ENCODE measurements at places on chromosomes 16 and 17.

- DNase-seq: no peak
Measured at GRCh38 chr16:8923199-8923598, 40.5 kb downstream of the USP7 start.

- DNase-seq: no peak
Measured at GRCh38 chr17:69870751-69871199, 204.2 kb upstream of the KCNJ16 start.

DNA sequence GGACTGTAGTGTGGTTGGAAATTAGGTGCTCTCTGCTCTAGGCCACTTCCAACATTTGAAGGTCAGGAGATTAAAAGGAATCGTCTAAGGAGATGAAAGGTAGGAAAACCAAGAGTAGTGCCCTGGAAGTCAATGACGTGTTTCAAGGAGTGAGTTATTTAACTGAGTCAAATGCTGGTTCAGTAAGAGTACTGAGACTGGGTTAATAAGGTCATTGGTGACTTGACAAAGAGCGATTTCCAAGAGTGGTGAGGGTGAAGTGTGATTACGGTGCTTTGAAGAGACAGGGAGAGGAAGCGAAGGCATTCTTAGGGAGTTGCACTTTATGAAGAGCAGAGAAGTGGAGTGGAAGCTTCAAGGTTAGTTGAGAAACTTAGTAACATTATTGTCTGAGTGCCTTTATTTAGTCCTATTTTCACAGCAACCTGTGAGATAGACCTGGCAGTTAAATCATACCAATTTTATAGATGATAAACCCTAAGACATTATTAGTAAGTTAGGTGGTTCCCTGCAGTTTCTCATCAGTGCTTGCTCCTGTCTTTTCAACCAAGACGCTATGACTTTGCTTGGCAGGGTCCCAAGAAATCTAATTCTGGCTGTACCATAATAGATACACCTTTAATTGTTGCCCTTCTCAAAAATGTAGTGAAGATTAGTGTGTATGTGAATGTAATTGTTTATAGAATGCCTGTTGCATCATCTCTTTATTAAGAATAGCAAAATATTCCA lies 5.9 kb downstream of the ZNF207 start:
- no peak for DNase-seq

DNA sequence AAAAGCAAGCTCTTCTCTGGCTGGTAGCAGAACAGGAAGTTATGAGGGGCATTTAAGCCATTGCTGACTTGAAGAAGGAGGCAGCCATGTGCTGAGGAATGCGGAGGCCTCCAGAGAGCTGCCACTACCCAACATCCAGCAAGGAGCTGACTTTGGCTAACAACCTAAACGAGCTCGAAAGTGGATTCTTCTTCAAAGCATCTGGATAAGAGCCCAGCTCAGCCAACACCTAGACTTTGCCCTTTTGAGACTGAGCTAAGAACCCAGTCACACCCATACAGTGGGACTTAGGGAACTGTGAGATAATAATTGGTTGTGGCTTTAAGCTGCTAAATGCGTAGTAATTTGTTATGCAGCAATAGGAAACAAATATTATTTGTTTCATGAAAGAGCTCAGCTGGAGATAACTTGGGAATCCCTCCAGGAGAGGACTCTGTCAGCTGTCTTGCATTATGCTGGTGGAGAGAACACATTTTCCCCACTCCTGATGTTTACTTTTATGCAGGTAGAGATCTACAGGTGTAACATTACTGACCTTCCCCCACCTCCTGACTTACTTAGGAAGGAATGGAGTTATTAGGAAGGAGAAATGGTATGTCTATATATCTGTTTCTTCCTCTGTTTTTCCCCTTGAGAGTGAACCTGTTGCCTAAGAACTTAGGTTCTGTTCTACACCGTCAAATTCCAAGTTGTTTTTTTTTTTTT lies 52.7 kb upstream of the ZNF629 start:
- DNase-seq: no peak

DNA sequence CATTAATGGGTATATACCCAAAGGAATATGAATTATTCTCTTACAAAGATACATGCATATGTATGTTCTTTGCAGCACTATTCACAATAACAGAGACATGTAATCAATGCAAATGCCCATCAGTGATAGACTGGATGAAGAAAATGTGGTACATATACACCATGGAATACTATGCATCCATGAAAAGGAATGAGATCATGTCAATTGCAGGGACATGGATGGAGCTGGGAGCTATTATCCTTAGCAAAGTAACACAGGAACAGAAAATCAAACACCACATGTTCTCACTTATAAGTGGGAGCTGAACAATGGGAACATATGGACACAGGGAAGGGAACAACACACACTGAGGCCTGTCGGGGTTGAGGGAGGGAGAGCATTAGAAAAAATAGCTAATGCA lies 141.1 kb upstream of the HS3ST4 start:
- no peak for DNase-seq

Measured in suppressor macrophage (primary cell).